ENCODE measurements at places on chromosomes 2 and 18.

GRCh38 chr18:51168026-51168742 lies 29.3 kb downstream of the MEX3C start:
- no peak for DNase-seq

GRCh38 chr2:29212009-29212408 lies 96.8 kb downstream of the CLIP4 start:
- DNase-seq = no peak

GRCh38 chr2:6826081-6826913 lies 39.4 kb downstream of the CMPK2 start:
- DNase-seq = peak; percentile 25

DNA sequence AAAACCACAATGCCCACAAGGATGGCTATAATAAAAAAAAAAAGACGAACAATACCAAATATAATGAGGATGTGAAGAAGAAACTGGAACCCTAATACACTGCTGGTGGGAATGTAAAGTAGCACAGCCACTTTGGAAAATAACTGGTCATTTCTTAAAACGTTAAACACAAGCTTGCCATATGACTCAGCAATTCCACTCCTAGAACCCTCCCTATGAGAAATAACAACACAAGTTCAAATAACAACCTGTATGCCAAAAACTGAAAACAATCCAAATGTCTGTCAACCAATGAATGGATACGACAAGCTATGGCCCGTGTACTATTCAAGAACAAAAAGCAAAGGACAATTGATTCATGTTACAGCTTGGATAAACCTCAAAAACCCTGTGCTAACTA lies 7.0 kb upstream of the ALPK2 start:
- no peak for DNase-seq

DNA sequence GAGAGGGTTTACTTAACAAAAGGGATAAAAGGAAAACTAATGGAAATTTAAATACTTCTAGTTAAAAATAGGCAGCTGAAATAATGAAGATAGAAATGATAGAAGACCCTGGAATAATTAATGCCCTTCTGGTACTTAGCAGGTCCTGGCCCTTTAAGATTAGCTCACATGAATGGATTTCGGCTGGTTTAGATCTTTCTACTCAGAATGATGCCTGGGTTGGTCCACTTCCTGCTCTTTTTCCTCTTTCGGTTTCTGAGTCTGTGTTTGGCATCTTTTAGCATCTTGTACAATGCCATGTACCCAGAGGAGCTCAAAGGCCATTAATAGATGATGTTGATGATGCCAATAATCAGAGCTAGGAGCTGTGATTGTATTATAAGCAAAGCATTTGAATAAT lies 290.5 kb downstream of the CLIP4 start:
- no peak for DNase-seq

DNA sequence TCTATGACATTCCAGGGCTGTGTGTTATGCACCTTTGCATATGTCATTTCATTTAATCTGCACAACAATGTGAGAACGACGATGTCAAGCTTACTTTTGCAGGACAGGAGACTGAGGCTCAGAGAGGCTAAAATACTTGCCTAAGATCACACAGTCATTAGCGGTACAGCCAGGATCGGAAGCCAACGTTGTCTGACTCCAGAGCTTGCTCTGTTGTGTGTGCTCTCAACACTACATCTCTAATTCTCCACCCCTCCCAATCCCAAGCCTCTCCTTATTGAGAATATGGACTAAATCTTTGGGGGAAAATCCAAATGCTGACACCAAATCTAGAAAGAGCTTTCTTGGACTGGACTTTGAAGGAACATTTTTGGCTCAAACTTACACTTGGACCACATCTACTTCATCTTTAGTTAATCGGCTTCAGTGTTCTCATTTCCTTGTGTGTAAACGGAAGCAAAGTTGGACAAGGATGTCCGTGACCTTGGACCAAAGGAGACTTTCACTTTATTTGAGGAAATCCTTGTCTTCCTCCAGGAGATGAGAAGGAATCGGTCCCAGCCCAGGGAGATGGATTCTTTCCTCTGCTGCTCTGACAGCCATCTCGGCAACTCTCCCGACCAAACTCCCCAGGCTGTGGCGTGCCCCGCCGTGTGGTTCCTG lies 242.4 kb downstream of the LPIN1 start:
- no peak for DNase-seq

- DNase-seq = no peak
Measured at GRCh38 chr18:5419601-5420000, 124.1 kb upstream of the ZBTB14 start.

GRCh38 chr2:210577263-210578071 lies 21.1 kb downstream of the CPS1 start:
- no peak for DNase-seq

- no peak for DNase-seq
Measured at GRCh38 chr2:229300790-229301189, 29.7 kb upstream of the PID1 start.

GRCh38 chr18:4270016-4270415 lies 185.1 kb downstream of the DLGAP1 start:
- DNase-seq = no peak

DNA sequence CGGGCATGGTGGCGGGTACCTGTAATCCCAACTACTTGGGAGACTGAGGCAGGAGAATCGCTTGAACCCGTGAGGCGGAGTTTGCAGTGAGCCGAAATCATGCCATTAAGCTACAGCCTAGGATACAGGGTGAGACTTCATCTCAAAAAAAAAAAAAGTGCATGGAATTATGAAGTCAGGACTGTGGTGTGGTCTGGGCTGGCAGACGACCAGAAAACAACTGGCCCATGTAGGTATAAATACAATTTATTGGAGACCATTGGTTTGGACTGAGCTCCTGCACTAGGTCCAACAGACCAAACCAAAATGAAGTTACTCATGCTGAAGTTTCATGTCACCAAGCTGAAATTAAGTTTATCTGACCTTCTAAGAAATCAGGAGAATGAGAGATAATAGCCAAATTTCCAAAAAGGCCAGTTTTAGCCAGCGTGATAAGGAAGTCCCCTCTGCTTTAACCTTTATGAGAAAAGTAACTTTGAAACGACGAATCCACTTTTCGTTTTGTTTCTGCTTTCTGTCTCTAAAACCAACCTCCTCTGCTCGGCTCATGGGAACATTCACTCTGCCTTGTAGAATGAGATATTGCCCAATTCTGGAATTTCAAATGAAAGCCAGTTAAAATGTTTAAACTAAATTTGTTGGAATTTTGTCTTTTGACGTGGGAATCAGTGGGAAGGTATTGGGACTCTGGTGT lies 17.7 kb upstream of the RAB10 start:
- DNase-seq = no peak

DNA sequence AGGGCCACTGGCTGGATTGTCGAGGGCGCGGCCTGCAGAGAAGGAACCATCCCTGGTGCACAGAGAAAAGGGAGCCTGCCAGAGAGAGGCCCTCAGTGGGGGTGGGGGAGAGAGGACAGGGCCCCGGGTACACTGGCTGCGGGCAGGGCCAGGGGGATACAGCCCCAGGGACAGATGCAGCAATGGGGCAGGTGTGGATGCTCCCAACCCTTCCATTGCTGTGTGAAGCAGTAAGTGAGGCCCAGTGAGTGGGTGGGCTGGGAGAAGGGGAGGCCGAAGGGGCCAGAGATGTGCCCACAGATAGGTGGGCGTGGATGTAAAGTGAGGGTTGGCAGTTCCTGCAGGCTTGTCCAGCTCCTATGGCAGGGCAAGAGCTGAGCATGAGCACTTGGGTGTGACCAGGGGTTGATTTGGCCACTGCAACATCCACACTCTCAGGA lies 7.4 kb downstream of the AGXT start:
- no peak for DNase-seq

GRCh38 chr2:200716386-200716785 lies 95.3 kb upstream of the BZW1 start:
- DNase-seq = no peak

- DNase-seq = no peak
Measured at GRCh38 chr2:238486123-238486848, 59.6 kb downstream of the ASB1 start.

All from stimulated activated CD8-positive, alpha-beta memory T cell treated with anti-CD3 and anti-CD28 coated beads, Interleukin-7, amount 100 ng/mL, for 1 hour (primary cell).